ENCODE measurements at places on chromosomes 13 and 19.
A peak's percentile ranks its signal among the peaks of the same experiment; 100 is the strongest.

DNA sequence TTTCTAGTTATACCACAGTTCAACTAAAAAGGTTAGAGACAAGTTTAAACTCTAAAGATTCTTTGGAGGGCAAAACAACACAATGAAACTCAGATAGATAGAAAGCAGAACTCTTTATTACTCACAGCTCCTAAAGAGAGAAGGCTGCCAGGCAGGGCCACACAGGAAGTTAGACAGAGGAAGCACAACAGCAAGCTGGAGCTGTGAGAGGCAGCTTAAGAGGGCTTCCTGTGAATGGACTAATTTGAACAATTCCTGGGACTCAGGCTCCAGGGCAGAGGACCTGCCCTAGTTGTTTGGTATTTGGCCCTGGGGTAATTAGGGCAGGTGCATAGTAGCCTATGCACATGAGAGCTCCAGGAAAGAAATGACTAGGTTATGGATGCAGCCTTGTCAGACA, 803.6 kb downstream of the DIAPH3 start:
- no peak for DNase-seq

- no peak for DNase-seq
Observed at GRCh38 chr19:56476651-56477428, at the start of gene ZNF667. ZNF667 (minus strand) TSS chr19:56477345; CDS start chr19:56462370, 14,975 bp downstream.

DNA sequence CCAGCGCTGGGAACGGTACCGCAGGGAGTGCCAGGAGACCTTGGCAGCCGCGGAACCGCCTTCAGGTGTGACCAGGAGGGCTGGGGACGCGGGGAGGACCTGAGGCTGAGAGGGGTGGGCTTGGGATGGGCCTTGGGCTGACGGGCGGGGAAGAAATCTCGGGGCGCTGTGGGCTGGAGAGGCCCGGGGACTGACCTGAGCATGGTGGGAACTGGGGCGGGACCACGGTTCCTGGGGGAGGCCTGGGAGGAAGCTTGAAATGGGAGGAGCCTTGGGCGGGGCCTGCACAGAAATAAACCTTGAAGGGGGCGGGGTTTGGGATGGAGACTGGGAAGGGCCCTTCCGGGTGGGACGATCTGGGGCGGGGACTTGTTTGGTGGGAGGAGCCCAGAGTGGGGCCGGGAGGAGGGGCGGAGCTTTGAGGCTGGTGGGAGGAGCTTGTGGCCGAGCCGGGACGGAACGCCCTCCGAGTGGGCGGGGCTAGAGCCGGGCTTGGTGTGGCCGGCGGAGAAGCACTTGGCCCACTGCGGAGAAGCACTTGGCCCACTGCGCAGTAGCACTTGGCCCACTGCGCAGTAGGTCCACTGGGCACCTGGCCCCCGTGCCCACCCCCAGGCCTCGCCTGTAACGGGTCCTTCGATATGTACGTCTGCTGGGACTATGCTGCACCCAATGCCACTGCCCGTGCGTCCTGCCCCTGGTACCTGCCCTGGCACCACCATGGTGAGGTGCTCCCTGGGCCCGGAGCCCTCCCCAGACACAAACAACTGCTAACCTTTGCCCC, 2.8 kb downstream of the GIPR start:
- DNase-seq = peak; percentile 53

- no peak for DNase-seq
Observed at GRCh38 chr19:2429917-2430535, 2.6 kb upstream of the TIMM13 start.

GRCh38 chr13:39012608-39013007, 22.0 kb upstream of the STOML3 start:
- no peak for DNase-seq

GRCh38 chr13:80141123-80141849, 199.6 kb downstream of the SPRY2 start:
- no peak for DNase-seq

DNA sequence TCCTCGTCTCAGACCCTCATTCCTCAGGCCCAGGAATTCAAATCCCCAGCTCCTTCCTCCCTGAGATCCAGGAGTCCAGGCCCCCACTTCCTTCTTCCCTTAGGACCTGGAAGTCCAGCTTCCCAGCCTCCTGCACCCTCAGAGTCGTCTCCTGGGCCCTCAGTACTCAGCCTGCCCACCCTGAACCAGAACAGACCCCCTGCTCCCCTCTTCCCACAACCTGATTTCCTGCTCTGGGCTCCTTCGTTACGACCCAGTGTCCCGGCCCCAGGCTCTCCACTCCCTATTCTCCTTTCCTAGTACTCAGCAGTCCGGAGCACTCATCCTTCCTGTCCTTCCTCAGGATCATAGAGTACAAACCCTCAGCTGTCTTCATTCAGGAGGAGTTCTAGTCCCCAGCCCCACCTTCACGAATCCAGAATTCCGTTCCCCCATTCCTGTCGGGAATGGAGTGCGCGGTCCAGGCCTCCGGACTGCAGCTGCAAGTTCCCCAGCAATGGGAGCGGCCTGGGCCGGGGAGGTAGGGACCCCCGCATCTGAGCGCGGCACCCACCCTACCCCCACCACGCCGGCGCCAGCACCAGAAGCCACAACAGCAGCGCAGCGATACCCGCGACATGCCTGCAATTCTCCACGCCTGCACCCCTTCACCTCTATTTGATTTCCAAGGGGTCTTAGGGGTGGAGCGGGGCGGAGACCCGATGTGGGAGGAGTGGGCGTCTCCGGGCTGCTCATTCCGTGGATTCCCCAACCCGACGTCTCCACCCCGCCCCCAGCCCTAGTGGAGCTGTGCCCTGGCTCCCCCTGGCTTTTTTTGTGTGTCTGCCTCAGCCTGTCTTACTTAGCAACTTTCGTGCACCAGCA, 12.7 kb downstream of the EGLN2 start:
- DNase-seq = no peak

DNA sequence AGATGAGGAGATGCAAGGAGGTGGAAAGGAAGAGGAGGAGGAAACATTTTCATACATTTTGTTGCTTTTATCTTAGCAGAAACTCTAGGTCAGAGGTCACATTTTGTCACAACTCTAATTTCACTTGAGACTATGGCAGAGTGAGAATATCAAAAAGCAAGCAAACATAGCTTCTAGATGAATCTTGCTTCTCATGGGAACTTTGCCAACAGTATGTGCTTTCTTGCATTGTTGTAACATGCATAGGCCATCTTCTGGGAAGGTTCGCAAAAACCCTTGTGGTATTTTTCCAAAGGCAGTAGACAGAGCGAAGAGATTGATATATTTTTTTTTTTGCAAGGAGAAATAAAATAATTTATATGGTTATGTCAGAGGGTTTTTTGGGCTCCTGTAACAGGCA, 291.3 kb downstream of the MTUS2 start:
- DNase-seq = no peak

DNA sequence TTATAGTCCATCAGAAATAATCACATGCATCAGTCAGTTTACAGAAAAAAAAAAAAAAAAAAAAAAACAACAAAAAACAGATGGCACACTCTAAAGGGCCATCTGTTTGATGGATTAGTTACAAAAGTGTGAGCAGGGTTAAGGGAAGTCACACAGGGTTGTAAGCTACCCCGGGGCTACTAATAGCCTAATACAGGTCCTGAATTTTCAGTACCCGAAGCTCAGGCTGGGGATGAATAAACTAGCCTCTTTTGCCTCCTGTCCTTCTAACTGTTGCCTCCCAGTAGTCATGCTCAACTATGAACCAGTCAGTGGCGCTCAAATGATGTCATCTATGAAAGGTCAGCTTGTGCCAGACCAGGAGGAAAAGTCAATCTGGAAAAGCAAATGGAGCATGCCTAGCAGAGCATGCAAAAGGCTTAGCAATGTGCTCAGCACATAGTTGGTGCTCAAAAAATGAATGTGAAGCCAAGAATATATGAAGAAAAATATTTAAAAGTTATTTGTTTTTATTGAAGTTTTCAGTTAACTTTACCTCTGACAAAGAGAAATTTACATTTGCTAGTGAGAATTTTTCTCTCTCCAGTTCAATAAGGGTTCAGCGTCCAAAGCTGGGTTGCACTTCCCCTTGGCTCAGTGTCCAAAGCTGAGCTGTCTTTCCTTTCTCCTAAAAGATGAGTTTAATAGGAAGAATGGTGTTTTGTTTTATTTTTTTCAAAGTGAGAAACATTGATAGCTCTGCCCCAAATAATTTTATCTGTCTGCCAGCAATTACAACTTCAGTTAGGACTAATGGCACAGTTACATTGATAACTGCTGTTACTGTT, 30.8 kb upstream of the LRCH1 start:
- no peak for DNase-seq

DNA sequence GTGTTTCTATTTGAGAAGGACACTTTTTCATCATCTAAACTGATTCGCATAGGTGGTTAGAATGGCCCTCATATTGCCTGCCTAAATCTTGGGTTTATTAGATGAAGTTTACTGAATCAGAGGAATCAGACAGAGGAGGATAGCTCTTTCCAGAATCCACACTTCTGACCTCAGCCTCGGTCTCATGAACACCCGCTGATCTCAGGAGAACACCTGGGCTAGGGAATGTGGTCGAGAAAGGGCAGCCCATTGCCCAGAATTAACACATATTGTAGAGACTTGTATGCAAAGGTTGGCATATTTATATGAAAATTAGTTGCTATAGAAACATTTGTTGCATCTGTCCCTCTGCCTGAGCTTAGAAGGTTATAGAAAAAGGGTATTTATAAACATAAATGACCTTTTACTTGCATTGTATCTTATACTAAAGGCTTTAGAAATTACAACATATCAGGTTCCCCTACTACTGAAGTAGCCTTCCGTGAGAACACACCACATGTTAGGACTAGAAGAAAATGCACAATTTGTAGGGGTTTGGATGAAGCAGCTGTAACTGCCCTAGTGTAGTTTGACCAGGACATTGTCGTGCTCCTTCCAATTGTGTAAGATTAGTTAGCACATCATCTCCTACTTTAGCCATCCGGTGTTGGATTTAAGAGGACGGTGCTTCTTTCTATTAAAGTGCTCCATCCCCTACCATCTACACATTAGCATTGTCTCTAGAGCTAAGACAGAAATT, 103.8 kb downstream of the TNFRSF19 start:
- no peak for DNase-seq

DNA sequence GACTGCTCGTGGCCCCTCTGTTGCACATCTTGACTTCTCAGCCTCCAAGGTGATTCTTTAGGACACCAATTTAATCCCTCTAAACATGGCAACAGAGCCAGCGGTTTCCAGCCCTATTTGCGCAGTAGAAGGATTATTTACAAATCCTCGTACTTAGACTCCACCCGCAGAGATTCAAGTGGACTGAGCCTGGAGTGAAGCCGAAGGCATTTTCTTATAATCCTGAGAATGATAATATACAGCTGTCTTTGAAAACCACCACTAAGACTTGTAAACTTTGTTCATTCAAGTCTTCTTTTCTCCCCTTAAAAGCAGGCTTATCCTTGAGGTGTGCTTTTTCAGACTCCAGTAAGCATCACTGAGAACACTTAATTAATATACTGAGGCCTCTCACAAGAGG, 4.8 kb upstream of the DPRX start:
- DNase-seq = no peak

- peak; percentile 40 for DNase-seq
Observed at GRCh38 chr19:15449620-15450527, at the start of gene WIZ. WIZ (minus strand) TSS chr19:15449956; CDS start chr19:15448307, 1,649 bp downstream.

GRCh38 chr13:92989301-92989700, 237.3 kb upstream of the GPC6 start:
- no peak for DNase-seq

- DNase-seq = no peak
Observed at GRCh38 chr19:6279620-6279930, 200 bp downstream of the MLLT1 start.

DNA sequence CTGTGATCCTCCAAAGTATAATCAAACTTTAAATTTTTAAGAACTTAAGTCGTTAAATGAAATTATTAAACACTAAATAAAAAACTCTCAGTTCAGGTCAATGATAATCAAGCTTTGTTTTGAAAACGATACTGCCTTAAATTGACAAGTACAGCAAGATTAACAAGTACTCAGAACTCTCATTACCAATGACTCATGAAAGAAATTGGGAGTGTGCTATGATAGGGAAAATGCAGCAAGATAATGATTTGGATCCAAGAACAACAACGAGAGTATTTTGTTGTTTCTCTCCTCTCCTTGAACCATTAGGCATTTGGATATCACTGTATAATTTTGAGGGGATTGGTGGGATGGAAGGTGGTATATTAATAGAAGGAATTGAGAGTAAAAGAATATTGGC, 10.2 kb downstream of the N4BP2L2 start:
- DNase-seq = no peak

- DNase-seq = no peak
Observed at GRCh38 chr13:55887561-55887960, 1253.2 kb upstream of the PRR20A start.

- DNase-seq = no peak
Observed at GRCh38 chr19:46999377-46999776, 20.3 kb upstream of the NPAS1 start.

DNA sequence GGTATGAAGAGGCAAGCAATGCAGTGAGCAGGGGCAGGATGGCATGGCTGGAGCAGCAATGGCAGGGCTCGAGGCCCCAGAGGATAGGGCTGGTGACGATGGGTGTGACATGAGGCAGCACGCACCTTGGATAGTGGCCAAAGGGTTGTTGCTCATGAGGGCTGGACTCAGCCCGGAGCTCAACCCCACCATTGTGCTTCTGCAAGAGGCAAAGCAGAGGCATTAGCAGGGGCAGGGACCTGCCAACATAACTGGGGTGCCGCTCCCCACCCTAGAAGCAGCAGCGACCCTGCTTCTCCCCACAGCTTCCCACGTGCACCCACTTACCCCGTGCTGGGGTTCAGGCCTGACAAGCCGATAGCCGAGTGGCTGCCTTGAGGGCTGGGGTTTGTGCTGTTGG, 15.8 kb downstream of the ZNF574 start:
- DNase-seq = no peak

- DNase-seq = peak; percentile 32
Observed at GRCh38 chr19:45693106-45693788, 781 bp downstream of the QPCTL start.

DNA sequence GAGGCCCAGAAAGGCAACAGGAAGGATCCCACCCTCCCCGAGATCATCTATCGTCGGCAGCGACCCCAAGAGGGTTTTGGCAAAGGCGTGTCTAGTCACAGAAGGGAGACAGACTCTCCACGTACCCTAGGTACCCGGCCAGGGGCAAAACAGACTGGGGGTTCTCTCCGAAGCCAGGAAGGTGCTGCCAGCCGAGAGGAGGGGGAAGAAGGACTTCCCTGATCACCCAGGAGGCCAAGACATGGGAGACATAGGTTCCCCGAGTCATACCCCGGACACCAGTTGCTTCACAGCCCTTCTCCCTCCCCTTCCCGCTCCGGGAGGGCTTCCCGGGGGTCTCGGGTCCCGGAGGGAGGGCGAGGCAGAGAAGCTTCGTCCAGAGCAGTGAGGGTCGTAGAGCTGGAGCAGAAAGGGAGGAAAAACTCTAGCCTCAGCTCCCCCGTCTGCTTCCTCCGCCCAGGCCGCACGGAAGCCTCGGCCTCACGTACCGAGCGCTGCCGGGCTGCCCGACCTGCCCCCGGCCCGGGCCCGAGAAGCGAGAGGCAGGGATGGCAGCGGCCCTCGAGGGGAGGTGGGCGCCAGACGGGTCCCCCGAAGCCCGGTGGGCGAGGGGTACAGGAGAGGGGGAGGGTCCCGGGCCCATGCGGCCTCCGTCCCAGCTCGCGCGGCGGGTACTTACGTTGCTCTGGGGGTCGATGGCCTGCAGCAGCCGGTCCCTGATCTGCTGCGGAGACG, 644 bp downstream of the MED26 start:
- DNase-seq = peak; percentile 40

GRCh38 chr19:16385821-16386220, 61.2 kb downstream of the KLF2 start:
- no peak for DNase-seq

Data from hypothalamus (tissue), 51 donors.